ENCODE measurements at places on chromosomes 4 and X.

DNA sequence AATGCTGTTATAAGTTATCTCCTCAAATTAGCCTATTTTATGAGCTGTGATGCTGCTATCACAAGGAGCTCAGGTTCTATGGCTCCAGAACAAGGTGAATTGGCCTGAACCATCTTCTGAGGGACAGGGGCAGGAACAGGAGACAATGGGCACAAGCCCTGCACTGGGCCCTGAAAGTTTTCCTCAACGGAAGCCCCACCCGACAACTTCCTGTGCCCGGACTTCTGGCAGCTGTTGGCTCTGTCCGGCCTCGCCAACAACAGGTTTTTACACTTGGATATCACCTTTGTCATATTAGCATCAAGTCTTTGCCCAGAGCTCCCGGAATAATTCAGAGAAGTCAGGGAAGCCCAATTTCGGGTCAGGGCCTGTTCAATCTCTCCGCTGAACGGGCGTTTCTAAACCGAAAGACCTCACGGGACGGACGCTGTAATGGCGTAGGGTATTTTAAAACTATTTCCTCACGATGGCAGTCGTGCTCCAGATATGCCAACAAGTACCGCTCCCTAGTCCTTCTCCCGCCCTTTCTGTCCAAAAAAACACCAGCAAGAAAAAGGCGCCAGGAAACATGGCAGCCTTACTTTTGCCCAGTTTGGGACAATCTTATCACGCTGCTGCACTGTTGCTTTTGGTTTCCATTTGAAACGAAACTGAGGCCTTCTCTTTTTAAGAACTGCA lies 201.0 kb upstream of the STK26 start:
- DNase-seq: peak; percentile 89

DNA sequence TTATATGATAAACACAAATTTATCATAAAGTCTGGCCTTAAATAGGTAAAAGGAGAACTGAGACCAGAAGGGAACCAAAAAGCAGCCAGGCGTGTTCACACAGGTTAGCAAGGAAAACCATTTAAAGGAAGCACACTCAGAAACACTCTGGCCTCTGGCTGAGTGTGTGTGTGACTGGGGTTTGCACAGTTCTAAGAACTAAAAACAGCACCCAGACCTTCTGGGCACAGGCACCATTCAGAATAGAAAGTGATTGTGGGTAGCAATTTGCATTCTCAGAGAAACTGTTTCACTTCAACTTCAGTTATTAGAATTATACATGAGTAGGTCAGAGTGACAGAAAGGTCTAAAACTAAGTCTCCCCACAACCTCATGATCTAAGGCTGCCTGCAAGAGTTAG lies 10.0 kb downstream of the GPR82 start:
- peak; percentile 61 for DNase-seq

DNA sequence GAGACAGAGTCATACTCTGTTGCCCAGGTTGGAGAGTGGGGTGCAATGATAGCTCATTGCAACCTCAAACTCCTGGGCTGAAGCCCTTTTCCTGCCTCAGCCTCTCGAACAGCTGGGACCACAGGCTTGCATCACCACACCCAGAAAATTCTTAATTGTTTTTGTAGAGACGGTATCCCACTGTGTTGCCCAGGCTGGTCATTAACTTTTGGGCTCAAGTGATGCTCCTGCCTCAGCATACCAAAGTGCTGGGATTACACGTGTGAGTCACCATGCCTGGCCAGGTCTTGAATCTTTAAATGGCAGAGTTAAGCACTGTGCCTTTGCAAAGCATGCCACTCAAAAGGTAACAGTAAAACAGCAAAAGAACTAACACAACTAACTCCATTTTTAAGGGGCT lies 28.6 kb upstream of the BBS12 start:
- no peak for DNase-seq

GRCh38 chrX:119745283-119745848 lies 13.0 kb upstream of the SOWAHD start:
- no peak for DNase-seq

DNA sequence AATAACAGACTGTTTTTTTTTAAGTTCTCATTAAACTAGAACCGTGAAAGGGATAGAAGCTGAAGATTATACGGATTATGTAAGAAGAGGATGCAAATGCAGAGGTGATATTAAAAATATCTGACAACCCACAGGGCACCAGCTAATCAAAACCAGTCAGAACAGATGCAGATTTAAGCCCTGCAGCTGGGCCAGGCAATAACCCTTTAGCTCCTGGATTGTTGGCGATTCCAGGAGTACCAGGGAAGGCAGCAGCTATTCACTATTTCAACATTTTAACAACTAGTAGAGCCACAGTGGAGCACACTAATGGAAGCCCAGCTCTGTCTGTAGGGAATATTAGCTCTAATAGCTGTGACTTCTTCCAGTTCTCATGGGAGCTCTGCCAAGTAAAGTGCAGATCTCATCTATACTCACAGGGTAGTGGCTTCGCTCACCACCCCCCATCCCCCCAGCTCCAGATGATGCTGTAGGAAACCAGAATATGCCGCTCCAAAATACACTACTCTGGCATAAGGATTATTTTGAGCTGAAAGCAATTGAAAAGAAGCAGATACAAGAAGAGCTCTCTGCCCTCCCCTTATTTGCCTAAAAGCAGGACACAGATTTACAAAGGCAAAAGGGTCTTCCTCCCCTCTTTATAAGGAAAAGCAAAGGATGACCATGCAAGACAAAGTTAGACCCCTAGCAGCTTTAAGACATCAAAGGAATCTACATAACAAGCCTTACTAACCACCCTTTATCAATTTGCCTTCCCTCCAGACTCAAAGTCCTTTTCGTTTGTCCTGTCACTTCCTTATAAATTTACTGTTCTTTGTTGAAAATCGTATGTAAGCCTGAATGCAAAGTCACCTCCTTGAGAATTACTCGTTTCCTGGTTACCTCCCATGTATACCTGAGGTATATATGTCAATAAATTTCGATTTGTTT lies 13.7 kb downstream of the SCD5 start:
- no peak for DNase-seq

Data from CD4-positive, alpha-beta T cell treated with Interferon alpha-2 for 1 hour (primary cell).